Motor neuron (in vitro differentiated cells): ENCODE measurements at places on chromosomes 7 and 10. TPM values are rescaled to one million over a fixed set of nuclear protein-coding genes. Genes with fewer than 3 reads are reported as not detected.

DNA sequence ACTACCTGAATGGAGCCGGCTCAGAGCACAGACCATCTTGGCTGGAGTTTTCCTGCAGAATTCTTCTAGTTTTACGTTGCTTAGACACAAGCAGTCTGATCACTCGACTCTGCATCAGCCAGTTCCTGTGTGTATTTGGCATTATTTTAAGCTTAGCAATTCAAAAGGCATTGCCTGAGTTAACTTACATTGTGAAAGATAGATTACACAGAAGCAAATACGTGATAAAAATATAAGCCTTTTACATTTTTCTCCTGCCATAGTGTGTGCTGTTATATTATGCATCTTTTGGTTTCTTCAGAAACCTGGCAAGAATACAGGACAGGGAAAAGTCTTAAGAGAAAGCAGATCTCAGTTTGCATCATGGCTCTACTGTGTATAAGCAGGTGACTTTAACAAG, 98.1 kb downstream of the LRRC4 start:
- no peak for ATAC-seq

DNA sequence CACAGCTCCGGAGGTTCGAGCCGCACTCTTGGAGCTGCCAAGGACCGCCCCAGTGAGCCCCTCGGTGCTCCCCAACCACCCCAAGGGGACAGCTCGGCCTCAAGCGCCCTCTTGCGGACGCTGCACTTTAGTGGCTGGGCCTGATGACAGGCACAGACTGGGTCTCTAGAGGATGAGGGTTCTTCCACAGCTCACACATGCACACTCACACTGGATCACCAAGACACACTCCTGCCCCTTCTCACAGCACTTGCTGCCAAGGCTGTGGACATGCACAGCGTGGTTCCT, 2.1 kb downstream of the RET start:
- no peak for ATAC-seq

- ATAC-seq: no peak
These were observed 53.1 kb upstream of the KMT2E start for GRCh38 chr7:104960741-104961448.

Gene CYP2C8
- not detected in 2 replicates for total RNA-seq

DNA sequence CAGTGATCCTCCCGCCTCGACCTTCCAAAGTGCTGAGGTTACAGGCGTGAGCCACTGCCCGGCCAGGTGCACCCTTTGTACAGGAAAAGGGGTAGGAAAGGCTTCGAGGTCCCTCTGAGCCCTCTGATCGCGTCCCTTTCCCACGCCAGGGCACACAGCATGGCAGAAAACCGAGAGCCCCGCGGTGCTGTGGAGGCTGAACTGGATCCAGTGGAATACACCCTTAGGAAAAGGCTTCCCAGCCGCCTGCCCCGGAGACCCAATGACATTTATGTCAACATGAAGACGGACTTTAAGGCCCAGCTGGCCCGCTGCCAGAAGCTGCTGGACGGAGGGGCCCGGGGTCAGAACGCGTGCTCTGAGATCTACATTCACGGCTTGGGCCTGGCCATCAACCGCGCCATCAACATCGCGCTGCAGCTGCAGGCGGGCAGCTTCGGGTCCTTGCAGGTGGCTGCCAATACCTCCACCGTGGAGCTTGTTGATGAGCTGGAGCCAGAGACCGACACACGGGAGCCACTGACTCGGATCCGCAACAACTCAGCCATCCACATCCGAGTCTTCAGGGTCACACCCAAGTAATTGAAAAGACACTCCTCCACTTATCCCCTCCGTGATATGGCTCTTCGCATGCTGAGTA, 871 bp downstream of the POP7 start:
- ATAC-seq: no peak

DNA sequence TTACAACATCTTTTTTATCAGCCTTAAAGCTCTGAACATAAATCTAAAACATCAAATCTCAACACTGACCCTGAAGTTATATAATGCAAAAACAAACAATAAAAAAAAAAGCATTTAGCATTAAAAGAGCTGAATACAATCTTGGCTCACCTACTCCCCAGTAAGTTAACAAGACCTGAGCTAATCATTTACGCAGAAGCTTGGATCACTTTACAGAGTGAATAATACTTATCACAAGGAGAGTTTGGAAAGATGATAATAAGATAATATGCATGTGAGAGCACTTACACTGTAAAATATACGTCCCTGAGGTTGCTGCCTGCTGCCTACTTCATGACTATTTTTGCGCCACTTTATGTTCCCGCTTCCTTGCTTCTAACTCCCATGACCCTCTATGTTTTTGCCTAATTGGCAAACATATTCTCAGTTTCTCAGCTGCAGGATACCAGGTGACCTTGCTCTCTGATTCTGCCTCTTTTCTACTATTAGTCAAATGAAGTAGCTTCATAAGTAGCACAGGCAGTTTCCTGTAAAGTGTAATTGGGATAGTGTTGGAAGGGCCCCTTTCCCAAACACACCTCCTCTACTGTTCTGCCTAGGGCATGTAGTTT, 333.6 kb downstream of the LRRTM3 start:
- ATAC-seq: no peak

DNA sequence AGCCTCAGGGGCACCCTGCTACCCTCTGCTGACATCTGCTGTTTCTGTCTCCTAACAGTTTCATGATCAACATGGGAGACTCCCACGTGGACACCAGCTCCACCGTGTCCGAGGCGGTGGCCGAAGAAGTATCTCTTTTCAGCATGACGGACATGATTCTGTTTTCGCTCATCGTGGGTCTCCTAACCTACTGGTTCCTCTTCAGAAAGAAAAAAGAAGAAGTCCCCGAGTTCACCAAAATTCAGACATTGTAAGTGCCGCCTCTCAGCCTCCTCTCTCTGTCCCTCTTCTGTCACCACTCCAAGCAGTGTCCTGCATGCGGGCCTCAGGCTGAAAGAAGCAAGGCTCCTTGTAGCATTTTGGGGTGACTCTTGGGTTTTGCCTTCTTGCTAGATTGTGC, 39.0 kb downstream of the POR start:
- ATAC-seq: no peak

Gene C7orf57
- 0.34 TPM in 1 of 2 replicates, not detected in the other for total RNA-seq

Gene NUP42
- total RNA-seq: 33.6 and 35.8 TPM in 2 replicates

DNA sequence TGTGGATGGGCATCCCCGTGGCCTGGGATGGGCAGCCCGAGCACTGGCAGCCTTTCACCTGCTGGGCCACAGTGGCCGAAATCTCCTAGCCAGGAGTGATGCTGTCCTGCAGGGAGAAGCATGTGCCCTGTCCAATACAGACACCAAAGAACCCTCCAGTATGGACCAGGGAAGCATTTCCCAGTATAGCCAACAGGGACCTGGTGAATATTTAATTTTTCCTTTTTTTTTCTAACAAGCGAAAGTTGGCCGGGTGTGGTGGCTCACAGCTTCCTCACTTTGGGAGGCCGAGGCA, 11.0 kb downstream of the IMPDH1 start:
- ATAC-seq: peak; percentile 73

Gene RHEB
- total RNA-seq: 76.9 and 85.0 TPM in 2 replicates

GRCh38 chr10:50937230-50937907, 51.9 kb upstream of the A1CF start:
- ATAC-seq: no peak

Gene NUTM2E
- total RNA-seq: 0.14 and 0.16 TPM in 2 replicates

- no peak for ATAC-seq
These were observed 579.9 kb upstream of the POM121L12 start for GRCh38 chr7:52455571-52455970.
